ENCODE measurements at places on chromosomes 7 and 10.
A peak's percentile ranks its signal among the peaks of the same experiment; 100 is the strongest.

DNA sequence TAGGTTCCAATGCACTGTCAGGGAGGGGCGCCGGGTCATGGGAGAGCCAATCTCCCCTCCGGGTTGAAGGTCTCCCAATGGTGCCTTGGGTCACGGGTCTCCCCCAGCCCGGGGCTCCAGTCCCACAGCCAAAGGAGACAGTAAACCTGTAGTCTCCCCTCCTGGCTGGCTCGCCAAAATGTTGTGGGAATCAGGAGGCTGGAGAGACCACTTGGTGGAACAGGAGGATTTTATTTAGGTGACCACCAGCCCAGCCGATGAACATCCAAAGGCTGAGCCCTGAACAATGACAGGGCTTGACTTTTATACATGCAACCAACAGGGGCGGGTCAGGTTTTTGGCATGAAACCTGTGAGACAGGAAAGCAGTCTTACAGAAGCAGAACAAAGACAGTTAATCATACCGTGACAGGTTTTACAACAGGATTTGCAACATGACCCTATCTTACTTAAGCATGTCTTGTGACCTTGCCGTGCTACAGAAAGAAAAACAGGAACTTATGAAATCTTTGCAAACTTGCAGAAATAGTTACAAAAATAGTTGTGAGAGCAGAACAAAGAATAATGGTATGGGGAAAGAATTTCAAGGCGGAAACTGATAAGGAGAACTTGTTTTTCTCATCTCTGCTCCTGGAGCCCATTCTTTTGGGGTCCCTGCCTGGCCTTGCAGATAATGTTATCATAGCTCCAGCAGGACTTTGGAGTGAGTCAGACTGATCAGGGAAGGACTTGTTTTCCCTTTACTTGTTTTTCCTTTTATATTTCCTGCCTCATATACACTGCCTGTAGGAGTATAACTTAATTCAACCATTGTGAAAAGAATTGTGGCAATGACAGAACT is 7.1 kb downstream of the ERV3-1 start:
- DNase-seq, result no peak

DNA sequence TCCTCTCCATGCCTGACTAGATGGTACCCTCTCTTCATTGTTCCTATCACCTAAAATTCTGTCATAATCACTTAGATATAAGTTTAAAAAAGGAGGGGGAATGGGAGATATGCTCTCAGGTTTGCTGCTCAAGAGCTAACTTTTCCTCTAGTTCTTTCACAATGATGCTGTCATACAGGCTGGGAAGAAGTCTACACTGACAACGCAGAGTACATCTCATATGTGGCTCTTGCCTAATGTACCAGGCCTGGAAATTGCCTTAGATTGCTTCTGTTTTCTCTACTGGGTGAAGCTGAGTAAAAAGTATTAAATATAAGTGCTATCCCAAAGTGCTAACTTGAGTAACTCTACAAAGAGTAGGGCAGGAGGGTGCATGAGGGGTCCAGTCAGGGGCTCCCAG is 43.8 kb upstream of the BET1 start:
- no peak for DNase-seq

DNA sequence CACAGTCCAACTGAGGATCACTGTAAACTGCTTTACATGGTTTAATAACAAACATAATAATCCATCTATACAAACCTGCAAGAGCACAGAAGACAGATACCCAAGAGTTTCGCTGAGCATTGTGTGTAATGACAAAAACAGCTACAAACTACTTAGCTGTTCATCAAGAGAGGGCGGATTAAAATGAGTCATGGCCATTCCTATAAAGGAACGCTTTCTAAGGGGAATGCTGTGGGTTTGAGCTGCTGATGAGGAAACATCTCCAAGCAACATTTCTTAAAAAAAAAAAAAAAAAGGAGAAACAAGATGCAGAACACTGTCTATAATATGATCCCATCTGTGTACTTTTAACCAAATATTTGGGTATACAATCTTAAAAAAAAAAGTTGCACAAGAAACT is 33.8 kb downstream of the VOPP1 start:
- peak; percentile 32 for DNase-seq

- no peak for DNase-seq
Observed at GRCh38 chr10:26737730-26738129, 40.2 kb downstream of the PDSS1 start.

- no peak for DNase-seq
Observed at GRCh38 chr7:142181211-142181610, 69.7 kb downstream of the MGAM2 start.

DNA sequence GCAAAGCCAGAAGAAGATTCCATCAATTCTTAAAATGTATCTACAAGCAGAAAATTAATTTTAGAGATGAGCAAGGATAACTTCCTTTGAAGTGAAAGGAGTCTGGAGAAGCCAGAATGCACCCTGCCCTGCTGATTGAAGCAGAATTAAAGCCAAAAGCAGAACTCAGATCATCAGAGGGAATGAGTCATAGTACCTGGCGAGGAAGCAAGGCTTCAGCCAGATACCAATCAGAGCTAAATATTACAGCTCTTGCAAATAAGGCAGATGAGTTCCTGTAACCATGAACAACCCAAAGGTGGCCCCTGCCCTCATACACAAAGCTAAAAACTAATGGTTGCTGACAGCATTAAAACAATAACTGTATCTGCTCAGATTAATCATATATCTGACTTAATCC is 10.4 kb downstream of the HTR7 start:
- no peak for DNase-seq

DNA sequence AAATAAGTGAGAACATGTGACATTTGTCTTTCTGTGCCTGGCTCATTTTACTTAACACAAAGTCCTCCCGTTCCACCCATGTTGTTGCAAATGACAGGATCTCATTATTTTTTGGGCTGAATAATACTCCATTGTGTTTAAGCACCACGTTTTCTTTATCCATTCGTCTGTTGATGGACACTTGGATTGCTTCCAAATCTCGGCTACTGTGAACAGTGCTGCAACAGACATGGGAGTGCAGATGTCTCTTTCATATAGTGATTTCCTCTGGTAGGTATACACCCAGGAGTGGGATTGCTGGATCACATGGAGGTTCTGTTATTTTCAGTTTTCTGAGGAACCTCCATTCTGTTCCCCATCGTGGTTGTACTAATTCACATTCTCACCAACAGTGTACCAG is 264.4 kb upstream of the GALNT17 start:
- no peak for DNase-seq

GRCh38 chr7:158255558-158255957 is 332.1 kb downstream of the PTPRN2 start:
- DNase-seq, result no peak

GRCh38 chr7:141360803-141361202 is 190.4 kb upstream of the AGK start:
- DNase-seq, result no peak

GRCh38 chr7:106220307-106220706 is 64.5 kb downstream of the NAMPT start:
- no peak for DNase-seq

GRCh38 chr7:8762803-8763202 is 329.4 kb downstream of the NXPH1 start:
- no peak for DNase-seq

DNA sequence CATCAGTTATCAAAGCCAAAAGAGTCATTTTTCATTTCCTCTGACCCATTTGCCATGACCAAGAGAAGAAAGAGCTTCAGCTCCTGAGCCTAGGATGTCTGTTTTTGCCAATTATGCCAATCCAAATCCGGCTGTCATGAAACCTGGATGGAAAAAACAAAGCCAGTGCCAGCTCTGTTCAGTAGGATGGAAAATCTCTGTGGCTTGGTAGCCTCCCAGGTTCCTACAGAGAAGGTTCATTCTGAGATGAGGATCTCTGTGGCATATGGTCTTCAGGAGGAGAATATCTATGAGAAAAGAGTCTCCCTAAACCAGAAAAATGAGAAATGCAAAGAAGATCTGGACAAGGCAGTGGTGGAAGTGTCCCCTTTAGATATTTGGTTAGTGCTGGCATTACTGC is 475.4 kb downstream of the CNTNAP2 start:
- no peak for DNase-seq

GRCh38 chr10:29736366-29737073 is 101.7 kb upstream of the SVIL start:
- no peak for DNase-seq

DNA sequence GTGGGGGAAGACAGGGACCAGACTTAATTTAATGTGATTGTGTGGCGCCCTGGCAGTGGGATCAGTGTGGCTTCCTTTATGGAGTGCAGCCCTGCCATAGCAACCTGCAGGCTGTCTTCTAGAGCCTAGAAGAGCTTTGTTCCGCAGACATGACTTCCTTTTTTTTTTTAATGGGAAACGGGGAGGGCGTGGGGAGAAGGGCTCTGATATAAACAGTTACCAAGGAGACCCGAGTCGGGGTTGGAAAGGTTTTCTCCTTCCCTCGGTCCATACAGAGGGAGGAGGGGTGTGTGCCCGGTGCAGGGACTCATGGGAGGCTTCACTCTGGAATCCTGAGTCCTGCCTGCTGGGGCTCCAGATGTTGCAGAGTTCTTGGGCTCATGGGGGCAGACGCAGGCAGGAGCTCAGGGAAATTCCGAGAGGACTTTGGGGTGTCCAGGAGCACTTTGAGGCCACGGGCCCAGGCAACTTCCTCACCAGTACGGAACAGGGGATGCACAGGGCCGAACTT is 26.9 kb downstream of the TMEM120A start:
- no peak for DNase-seq

DNA sequence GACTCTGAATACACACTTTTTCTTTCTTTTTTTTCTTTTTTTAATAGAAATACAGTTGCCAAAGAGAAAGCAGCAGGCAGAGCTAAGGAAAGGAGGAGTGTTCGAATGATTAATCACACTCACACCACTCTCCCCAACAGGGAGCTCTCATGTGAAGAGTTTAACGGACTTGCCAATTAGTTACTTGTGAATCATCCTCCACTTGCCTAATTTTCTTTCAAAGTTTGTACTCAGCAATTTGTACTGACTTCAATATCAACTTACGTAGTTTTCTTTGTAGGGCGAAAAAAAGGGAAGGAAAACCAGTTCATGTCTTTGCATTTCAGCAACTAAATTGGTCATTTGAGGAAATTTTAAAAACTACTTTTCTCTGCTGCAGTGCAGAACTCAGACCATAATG is 109.2 kb downstream of the PIP4K2A start:
- peak; percentile 80 for DNase-seq

DNA sequence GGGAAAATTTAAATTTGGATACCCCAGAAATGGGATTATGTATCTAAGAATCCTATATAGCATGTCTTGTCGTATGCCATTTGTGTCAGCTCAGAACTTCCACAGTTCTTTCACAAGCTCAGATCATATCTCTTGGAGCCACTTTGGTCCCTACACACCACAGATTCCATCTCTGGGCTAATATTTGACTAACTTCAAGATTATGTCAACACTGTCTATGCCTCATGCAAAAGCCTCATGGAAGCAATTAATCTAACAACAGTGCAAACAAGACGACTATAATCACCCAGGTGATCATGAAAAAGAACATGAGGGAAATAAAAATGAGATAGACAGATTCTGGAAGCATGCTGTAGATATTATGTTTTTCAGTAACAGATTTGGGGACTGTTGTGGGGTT is 189.1 kb downstream of the LRRTM3 start:
- peak; percentile 80 for DNase-seq

All from RCC 7860 (cell line).